Glomerular endothelial cell (primary cell): ENCODE measurements at places on chromosomes 7 and 10. TPM values are rescaled to one million over a fixed set of nuclear protein-coding genes. Genes with fewer than 3 reads are reported as not detected.

CYP2C19 gene
- not detected in 2 replicates for total RNA-seq

ZSWIM8 gene
- total RNA-seq, result 83.3 and 123 TPM in 2 replicates

LAMB4 gene
- 0.24 and 0.47 TPM in 2 replicates for total RNA-seq

GIMAP5 gene
- 27.1 and 28.6 TPM in 2 replicates for total RNA-seq

CCDC172 gene
- not detected in 2 replicates for total RNA-seq

HECW1 gene
- total RNA-seq, result not detected in 2 replicates

GRID2IP gene
- total RNA-seq, result not detected in 2 replicates

CTNNA3 gene
- total RNA-seq, result not detected in 2 replicates
